ENCODE measurements at places on chromosomes 5 and 9. TPM values are rescaled to one million over a fixed set of nuclear protein-coding genes. Genes with fewer than 3 reads are reported as not detected.

WASHC1 gene
- polyA plus RNA-seq: 24.5 TPM

ZNF189 gene
- polyA plus RNA-seq: 9.6 TPM

IER5L gene
- polyA plus RNA-seq: 13.3 TPM

DNAI1 gene
- polyA plus RNA-seq: 0.11 TPM

MYMK gene
- not detected for polyA plus RNA-seq

DYNC2I2 gene
- 30.3 TPM for polyA plus RNA-seq

ZNF454 gene
- polyA plus RNA-seq: 1.7 TPM

SREK1 gene
- 27.8 TPM for polyA plus RNA-seq

WHRN gene
- 12.1 TPM for polyA plus RNA-seq

BASP1 gene
- polyA plus RNA-seq: 40.8 TPM

CREB3 gene
- polyA plus RNA-seq: 50.0 TPM

ZBTB5 gene
- polyA plus RNA-seq: 8.1 TPM
